Inflammatory macrophage (primary cell): ENCODE measurements at places on chromosomes 7 and 10.

- DNase-seq = no peak
These were observed 35.9 kb upstream of the TSPAN33 start for GRCh38 chr7:129108581-129108980.

GRCh38 chr7:100221231-100221718 is 1.5 kb downstream of the PVRIG start:
- no peak for DNase-seq

DNA sequence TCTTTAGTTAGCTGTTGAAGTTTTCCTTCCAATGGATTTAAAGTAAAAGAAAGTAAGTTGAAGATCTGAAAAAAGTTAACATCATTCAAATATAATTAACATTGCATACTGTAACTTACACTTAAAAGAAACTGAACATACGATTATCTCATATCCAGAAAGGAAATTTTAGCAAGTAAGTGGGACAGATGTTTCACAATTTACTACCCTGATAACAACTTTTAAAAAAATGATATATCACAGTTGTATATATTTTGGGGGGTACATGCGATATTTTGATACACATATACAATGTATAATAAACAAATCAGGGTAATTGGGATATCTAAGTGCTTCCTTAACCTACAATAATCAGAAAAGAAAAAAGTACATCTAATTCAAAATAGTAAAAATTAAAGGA is 44.2 kb downstream of the ASZ1 start:
- DNase-seq = no peak

DNA sequence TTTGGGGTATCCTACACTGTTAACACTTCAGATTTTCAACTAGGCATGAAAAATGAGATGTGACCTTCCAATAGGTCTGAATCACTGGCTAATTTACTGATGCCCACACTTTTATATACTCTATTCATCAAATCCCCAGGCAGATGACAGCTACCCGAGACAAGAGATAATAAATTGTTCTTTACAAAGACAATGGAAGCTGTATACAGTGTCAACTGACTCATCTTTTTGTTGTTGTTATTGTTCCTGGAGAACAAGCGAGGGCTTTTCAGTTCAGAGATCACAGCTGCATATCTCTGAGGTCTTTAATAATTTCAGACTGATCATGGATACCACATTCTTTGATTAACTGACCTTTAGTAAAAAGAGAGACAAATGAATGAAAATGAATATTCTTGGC is 228.9 kb downstream of the SDHAF3 start:
- no peak for DNase-seq

DNA sequence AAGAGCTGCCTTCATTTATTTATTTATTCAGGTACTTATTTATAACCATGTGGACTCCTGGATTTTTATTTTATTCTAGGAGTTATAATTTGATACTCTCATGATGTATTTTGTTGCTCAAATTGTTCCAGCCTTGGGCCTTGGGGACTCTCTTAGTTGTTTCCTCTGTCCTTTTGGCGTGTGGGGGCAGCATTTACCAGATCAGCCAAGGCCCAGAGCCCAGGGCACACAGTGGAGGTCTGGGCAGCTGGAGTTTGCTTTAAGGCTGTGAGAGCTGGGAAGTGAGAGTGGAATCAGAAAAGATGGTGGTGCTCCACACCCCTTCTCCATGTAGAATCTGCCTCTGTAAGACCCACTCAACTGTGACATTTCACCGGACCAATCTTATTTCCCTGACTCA is 398.9 kb downstream of the RPS24 start:
- no peak for DNase-seq

- DNase-seq = no peak
These were observed 113.8 kb downstream of the MARCHF5 start for GRCh38 chr10:92404612-92405418.

DNA sequence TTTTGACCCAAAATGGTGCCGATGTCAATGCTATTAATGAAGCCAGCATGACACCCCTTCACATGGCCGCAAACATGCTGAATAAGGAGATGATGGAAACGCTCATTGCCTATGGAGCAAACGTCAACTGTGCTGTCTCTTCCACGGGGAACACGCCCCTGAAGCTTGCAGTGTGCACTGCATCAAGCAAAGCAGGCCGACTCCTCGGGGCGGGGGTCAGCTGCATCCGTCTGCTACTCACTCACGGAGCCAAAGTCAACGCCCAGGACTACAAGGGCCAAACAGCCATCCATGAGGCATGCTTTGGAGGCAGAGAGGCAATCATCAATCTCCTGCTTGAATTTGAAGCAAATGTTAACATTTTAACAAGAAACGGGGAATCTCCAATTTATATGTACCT is 4.5 kb downstream of the ANKRD61 start:
- no peak for DNase-seq

DNA sequence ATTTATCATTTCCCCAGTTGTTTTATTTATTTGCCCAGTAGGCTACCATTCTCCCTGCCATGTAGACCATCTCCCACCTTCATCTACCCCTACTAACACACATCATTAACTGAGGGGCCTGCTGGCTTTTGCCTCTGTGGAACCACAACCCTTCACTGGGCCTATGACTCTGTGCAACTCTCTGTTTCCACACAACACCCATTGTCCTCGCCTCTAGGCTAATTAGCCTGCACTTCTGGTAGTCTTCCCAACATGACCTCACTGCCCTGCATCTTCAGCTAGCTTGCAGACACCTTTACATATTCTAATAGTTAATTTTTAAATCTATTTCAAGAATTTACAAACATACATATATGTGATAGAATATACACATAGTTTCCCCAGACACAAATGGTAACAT is 7.5 kb downstream of the ANKIB1 start:
- no peak for DNase-seq

- no peak for DNase-seq
These were observed 25.6 kb downstream of the VSTM4 start for GRCh38 chr10:49089557-49090188.

- peak; percentile 60 for DNase-seq
These were observed 836 bp downstream of the KMT2E start for GRCh38 chr7:105014693-105015389.

GRCh38 chr7:100789055-100789454 is 38.3 kb downstream of the EPHB4 start:
- DNase-seq = no peak

DNA sequence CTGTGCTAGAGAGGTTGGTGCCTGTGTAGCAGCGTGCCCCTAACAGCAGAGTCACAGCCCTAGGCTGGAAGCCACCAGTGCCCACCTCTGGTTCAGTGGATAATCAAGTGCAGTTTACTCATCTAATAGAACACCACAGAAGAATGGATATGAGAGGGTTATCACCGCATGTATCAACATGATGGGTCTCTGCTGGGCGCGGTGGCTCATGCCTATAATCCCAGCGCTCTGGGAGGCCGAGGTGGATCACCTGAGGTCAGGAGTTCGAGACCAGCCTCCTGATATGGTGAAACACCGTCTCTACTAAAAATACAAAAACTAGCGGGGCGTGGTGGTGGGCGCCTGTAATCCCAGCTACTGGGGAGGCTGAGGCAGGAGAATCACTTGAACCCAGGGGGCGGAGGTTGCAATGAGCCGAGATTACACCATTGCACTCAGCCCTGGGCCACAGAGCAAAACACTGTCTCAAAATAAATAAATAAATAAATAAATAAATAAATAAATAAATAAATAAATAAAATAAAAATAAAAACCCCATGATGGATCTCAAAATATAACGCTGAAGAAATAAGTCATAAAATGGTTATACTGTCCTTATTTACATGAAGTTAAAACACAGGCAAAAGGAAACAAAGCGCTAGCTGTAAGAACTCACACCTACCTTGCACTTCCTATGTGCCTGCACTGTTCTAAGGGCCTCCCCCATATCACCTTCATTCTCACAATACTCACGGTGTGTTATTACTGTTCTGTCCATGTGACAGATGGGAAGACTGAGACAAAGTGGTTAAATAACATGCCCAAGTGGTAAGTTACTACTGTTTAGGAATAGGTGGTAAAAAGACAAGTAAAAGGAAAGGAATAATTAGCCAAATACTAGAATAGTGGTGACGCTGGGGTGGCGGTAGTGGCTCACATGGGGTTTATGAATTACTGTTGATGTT is 70.9 kb downstream of the AMZ1 start:
- DNase-seq = no peak

DNA sequence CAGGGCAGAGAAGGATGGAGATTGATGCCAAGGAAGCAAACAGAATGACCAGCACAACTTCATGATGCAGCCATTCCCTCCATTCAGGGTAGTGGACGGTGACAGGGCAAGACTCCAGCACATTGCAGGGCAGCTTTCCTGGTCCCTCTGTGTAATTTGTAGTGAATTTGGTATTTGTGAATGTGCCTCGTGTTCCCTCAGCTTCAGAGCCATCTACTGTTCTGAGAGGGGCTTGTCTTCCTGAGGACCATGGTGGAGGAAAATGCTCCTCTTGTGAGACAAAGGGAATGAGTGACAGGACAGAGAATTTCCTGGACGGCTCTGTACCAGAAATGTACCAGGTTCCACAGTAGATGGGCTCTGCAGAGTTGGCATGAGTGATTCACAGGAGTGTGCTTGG is 132.1 kb downstream of the ADRA2A start:
- no peak for DNase-seq

- DNase-seq = no peak
These were observed 473.7 kb upstream of the PODXL start for GRCh38 chr7:132030086-132030568.

GRCh38 chr7:105677410-105677730 is 96.1 kb upstream of the EFCAB10 start:
- DNase-seq = no peak

GRCh38 chr10:2230478-2230877 is 493.2 kb upstream of the ADARB2 start:
- DNase-seq = no peak

DNA sequence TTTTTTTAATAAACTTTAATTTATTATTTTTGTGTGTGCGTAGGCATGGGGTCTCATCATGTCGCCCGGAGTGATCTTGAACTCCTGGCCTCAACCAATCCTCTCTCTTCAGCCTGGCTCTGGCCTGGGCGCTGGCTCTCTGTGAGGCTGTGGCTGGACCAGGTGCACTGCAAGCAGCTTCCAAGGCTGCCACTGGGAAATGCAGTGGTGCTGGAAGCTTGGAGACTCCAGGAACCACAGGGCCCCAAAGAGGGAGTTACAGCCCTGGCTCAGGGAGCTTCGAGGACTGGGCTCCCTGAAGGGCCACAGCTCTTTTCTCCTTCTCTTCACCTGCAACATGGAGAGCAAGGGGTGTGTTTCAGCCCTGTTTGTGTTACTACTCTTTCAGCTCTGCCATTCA is 36.7 kb upstream of the BNIP3 start:
- DNase-seq = no peak

- peak; percentile 10 for DNase-seq
These were observed 5.4 kb downstream of the SFR1 start for GRCh38 chr10:104127411-104127810.

DNA sequence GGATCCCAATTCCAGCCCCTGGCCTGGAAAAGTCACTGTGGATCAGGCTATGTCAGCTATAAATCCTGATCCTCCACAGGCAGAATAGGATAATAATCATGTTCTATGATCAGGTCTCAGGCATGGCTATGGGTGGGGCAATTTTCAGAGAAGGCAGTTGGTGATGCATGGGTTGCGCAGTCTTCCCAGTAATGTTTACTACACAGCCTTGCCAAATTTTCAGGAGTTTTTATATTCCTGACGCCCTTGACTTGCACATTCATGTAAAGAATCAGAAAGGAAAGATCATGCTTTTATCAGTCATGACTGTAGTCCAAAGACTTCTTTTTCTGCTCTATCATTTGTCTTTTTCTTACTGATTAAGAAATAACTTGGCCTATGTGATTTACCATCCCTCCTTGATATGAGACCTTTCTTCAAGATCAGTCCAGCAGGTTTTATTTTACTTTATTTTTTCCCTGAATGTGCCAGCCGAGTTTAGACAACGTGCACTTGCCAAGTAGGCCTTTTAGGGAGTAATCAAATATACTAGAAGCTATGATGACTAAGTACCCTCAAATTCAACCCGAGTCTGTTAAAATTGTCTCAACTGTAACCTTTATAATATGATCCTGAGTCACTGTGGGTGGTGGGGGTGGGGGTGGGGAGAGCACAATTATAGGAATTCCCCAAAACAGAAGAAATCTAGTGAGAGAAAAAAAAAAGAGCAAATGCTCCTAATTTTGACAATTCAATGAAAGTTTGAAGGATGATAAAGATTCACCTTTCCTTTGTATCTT is 31.9 kb downstream of the ARL4A start:
- peak; percentile 73 for DNase-seq

DNA sequence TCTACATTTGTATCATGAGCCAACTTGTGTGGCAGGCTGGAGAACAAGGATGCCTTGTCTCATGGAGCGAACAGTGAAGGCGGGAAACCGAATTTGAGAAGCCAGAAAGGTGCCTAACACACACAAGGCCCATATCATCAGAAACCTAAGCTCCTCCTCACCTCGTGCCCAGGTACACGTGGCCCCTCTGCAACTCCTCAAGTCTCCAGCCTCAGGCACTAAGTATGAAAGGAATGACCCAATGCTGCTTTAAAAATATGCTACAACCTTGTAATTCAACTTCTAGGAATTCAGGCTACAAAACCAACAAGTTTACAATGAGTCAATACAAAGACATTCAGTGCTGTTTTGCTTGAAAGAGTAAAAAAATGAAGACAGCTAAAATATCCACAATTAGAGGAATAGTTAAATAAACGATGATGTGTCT is 95.7 kb downstream of the CDK6 start:
- no peak for DNase-seq
